Colonic mucosa (tissue), 4 donors: ENCODE measurements at places on chromosomes 16 and 17.

DNA sequence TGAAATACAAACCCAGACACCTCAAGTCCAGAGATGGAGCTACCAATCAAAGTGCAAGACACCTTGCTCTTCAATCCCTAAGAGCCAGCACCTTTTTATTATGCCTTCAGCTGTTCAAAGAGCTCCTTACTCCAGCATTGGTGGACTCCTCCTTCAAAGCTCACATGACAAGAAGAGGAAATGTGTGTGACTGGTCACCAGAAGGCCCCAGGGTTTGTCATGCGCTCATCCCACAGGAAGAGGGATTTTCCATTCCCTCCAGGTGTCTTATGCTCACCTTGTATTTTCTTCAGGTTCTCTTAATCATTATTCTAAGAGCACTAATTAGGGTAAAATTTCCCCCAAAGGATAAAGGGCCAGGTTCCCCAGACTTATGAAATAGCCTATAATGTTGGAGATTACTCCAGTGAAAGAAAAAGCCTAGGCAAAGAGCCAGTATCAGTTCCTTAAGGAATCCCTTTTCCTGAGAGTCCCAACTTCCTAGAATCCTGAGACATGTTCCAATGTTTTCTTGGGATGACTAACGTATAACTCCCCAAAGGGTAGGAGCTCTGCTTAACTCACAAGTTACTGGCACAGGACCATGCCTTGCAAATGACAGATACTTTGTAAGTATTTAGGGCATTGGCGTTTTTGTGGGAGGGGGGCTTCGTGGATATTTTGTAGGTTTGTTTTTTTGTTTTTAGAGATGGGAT lies 56.9 kb upstream of the SOX9 start:
- DNase-seq = no peak

DNA sequence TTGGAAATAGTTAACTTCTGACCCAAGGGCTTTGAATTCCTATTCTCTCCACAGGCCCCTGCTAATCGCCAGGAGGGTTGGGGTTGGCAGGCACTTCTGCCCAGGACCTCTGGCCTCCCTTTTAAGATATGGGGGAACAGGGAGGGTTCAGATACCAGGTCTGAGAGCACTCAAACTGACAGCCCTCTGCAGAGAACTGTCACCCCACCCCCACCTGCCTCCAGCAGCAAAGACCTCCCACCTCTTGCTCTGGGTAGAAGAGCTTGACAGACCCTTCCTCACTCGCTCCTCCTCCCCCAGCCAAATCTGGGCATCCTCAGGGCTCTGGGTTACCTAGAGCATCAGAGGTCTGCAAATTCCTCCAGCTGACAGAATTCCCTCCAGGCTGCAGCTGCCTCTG lies 11.6 kb downstream of the CDH3 start:
- no peak for DNase-seq

DNA sequence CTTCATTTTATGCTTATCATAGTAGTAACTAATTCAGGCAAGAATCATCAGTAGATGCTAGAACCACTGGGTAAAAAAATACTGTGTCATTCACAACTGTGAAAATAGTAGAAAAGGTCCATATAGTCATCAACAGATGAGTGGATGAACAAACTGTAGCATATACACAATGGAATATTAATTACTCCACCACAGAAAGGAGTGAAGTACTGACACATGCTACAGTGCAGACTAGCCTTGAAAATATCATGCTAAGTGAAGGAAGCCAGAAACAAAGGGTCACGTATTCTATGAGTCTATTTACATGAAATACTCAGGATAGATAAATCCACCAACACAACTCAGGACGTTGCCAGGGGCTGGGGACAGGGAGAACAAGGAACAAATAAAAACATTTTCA lies 13.3 kb downstream of the USP22 start:
- no peak for DNase-seq

DNA sequence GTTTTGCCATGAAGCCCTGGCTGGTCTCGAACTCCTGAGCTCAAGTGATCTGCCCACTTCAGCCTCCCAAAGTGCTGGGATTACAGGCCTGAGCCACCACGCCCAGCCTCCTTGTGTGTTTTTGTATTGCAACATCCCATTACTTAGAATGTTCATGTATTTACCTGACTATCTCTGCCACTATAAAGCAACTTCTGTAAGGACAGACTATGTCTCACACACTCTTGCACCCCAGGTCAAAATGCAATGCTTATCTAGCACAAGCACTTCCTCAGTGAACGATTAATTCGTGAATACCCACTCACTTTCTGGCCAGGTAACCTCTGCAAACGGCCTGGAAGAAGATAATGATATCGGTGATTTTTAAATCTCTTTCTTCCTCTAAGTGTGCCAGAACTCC lies 82.6 kb downstream of the NDEL1 start:
- DNase-seq = no peak

GRCh38 chr17:48628649-48629410 lies 2.7 kb upstream of the HOXB9 start:
- DNase-seq = no peak

- peak; percentile 16 for DNase-seq
Observed at GRCh38 chr16:48497932-48498768, 111.8 kb downstream of the N4BP1 start.

DNA sequence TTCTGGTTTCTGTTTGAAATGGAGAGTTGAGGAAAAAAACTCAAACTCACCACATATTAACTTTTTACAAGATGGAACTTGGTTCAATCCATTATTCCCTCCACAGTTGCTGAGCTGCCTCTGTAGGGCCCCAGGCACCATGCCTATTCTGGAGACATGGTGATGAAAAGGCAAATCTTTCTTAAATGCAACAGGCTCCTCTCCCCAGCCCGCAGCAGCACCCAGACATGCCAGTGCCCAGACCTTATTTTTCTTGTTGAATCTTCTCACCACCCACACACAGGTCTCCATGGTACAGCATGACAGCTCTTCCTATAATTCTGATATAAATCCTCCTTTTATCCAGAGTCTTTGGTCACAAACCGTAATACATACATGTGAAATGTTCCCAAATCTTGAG lies 7.6 kb downstream of the CYTH1 start:
- no peak for DNase-seq

GRCh38 chr17:63698886-63699637 lies 863 bp downstream of the LIMD2 start:
- DNase-seq = peak; percentile 57

DNA sequence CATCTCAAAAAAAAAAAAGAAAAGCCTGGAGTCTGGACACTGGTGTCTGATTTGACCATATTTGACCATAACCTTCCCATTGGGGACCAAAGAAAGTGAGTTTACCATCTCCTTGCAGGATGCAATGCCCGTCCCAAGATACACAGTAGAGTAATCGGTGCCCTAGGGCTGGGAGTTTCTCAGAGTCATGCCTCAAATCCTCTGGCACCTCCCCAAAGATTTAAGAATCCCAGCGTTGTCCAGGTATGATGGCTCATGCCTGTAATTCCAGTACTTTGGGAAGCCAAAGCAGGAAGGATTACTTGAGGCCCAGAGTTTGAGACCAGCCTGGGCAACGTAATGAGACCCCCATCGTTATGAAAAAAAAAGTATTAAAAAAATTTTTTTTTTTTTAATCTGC lies 5.0 kb downstream of the PITPNM3 start:
- DNase-seq = no peak

GRCh38 chr17:30208214-30208613 lies 27.3 kb downstream of the SLC6A4 start:
- DNase-seq = no peak

DNA sequence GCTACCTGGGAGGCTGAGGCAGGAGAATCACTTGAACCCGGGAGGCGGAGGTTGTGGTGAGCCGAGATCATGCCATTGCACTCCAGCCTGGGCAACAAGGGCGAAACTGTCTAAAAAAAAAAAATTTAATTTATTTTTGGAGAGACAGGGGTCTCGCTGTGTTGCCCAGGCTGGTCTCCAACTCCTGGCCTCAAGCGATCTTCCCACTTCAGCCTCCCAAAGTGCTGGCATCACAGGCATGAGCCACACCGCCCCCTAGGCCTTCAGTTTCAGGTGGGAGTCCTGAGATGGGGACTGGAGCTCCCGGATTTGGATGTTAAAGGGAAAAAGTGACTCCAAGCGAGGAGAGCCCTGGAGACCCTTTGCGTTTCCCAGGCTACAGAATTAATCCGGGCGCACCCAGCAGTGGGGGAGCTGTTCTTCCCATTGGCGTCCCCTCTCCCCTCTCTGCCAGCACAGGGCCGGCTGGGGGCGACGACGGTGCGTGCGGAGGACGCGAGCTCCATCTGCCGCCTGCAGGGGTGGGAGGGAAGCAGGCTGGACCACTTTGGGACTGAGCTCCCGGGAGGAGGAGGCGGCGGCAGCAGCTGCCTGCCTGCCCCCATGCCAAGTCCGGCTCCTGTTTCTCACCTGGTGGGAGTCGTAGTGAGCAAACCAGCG lies 49.3 kb upstream of the USP7 start:
- no peak for DNase-seq

- DNase-seq = no peak
Observed at GRCh38 chr16:57526498-57526897, 9.9 kb downstream of the CCDC102A start.

- no peak for DNase-seq
Observed at GRCh38 chr17:45722161-45722560, 62.0 kb upstream of the CRHR1 start.

DNA sequence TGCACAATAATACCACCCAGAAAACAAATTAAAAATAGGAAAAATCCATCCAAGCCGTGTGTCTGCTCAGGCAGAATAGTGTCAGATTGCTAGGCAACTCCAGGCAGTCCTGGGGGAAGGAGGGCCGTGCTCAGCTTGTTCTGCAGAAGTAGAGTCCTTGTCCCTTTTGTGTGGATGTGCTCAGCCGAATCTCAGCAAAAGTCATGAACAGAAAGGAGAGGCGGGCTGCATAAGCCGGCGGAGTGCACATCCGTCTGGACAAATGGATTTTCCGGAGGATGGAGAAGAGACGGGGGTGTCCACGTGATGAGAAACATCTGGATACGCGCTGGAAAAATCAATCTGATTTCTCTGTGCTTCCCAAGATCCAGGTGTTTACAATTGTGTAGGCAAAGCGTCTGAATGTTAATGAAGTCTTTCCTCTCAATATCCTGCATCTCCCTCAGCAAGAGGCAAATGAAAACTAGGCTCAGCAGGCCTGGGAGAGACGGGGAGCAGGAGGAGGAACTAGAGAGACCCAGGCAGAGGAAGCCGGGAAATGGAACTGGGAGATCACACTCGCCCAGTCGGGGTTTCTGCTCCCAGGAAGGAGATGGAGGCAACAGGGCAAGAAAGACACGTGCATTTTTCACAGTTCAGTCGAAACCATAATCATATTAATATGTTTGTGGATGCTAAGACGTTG lies 7.7 kb upstream of the RBFOX3 start:
- no peak for DNase-seq

DNA sequence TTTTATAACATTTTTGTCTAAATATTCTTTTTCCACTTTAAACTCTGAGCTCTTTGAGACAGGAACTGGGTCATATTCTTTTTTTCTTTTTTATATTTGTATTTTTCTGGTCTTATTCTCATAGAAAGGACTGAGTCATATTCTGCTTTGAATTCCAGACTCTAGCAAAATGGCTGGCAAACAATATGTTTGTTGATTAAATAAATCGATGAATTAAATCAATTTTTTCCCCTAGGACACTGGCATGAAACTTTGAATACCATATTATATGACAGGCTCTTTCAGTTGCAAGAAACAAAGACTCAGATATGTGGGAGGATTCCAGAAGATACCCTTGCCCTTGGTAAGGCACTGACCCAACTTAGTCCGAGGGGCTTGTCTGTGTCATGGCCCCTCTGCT lies 3.1 kb upstream of the RGS9 start:
- DNase-seq = no peak

DNA sequence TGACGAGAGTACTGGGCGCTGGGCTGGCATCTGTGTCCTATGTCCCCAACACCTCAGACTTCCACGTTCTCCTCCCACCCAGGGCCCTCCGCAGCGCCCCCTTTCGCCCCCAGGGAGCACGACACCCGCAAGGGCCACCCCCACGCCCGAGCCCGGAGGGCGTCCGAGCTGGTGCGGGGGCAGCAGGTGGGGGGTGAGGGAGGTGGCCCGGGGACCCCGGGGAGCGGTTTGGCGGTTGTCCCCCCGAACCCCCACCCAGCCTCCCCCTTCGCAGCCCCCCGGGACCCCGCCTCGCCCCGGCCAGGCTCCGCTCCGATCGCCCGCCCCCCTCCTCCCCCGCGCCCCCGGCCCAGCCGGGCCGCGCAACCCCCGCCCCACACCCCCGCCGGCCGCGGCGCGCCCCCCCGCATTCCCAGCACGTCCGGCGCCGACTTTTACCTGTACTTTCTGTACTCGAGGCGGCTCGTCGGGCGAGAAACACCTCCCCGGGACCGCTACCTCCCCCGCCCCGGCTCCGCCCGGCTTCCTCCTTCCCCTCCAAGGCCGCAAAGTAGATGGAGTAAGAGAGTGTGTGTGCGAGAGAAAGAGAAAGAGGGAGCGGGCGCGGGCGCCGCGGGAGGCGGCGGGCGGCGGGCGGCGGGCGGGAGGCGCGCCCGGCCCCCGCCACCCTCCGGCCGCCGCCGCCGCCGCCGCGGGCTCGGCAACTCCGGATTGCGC lies 901 bp downstream of the CDYL2 start:
- DNase-seq = peak; percentile 28

DNA sequence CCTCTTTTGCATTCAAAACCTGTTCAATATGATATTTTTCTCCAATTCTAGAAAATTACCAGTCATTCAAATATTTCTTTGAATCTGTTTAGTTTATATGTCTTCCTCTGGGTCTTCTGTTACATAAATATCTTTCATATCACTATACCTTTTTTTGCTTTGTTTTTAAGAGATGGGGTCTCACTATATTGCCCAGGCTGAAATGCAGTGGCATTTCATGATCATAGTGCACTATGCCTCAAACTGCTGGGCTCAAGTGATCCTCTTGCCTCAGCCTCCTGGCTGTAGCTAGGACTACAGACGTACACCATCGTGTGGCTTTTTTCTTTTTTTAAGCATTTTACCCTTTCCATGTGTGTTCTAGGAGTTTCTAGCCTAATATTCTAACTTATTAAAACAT lies 38.8 kb downstream of the NSRP1 start:
- DNase-seq = no peak

GRCh38 chr16:67460961-67461360 lies 20.0 kb downstream of the ATP6V0D1 start:
- no peak for DNase-seq

DNA sequence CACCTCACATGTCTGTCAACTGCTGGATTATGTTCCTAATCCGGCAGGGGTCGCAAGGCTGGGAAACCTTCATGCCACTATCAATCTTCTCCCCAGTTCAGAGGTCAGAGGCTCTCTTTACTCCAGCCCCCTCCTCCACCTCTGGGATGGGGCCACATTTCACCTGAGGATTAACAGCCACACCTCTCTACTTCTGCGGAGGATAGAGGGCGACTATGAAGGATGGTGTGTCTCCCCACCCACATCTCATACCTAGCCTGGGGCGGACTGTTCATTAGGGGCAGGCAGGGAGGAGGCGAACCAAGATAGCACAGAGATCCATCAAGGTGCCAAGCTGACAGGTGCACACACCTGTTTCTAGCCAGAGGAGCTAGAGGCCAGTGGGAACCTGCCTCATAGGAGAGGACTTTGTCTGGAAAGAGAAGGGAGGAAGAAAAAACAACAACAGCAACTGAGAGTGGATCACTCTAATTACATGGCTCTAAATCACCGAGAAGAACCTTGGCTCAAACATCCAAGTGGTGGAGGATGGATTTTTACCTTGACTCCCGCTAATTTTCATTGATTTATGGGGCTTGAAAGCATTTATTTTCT lies 41.9 kb upstream of the SKAP1 start:
- DNase-seq = no peak
